Nasal cavity respiratory epithelium epithelial cell of viscerocranial mucosa (primary cell): ENCODE measurements at places on chromosomes 5 and 9. TPM values are rescaled to one million over a fixed set of nuclear protein-coding genes. Genes with fewer than 3 reads are reported as not detected.

Gene ORM2
- total RNA-seq = not detected in 2 replicates

Gene TCF7
- total RNA-seq = under 0.01 and 0.36 TPM in 2 replicates

Gene TRPM6
- total RNA-seq = under 0.01 and 0.50 TPM in 2 replicates

Gene PPP2R2B
- total RNA-seq = under 0.01 and 0.21 TPM in 2 replicates

Gene MOB3B
- 0.68 and 4.1 TPM in 2 replicates for total RNA-seq

Gene LHX3
- not detected in 2 replicates for total RNA-seq

Gene DOK3
- 0.68 and 7.6 TPM in 2 replicates for total RNA-seq

Gene PCDHGA2
- total RNA-seq = 0.34 and 1.00 TPM in 2 replicates

Gene FGD3
- 0.34 and 1.9 TPM in 2 replicates for total RNA-seq

Gene PAPPA
- 0.68 and 13.1 TPM in 2 replicates for total RNA-seq

Gene SH3PXD2B
- total RNA-seq = 14.0 and 47.7 TPM in 2 replicates

Gene KCNV2
- total RNA-seq = not detected in 2 replicates

Gene TNFSF8
- not detected in 2 replicates for total RNA-seq

Gene RXRA
- 18.5 and 62.3 TPM in 2 replicates for total RNA-seq

Gene CCL28
- total RNA-seq = 1.0 and 8.0 TPM in 2 replicates

Gene SMAD5
- 29.7 and 48.2 TPM in 2 replicates for total RNA-seq

Gene AHRR
- total RNA-seq = 0.50 and 1.0 TPM in 2 replicates

Gene TEX48
- not detected in 2 replicates for total RNA-seq

Gene IL7R
- total RNA-seq = under 0.01 and 0.50 TPM in 2 replicates

Gene ADRB2
- total RNA-seq = 20.8 and 24.4 TPM in 2 replicates

Gene ADAMTS19
- total RNA-seq = 0.21 and 0.34 TPM in 2 replicates

Gene BTNL3
- not detected in 2 replicates for total RNA-seq

Gene SLC25A46
- total RNA-seq = 42.7 and 73.4 TPM in 2 replicates

Gene CATSPER3
- total RNA-seq = 0.21 and 0.34 TPM in 2 replicates
